Right renal cortex interstitium (tissue), 3 donors: ENCODE measurements at places on chromosomes 6 and 20.

DNA sequence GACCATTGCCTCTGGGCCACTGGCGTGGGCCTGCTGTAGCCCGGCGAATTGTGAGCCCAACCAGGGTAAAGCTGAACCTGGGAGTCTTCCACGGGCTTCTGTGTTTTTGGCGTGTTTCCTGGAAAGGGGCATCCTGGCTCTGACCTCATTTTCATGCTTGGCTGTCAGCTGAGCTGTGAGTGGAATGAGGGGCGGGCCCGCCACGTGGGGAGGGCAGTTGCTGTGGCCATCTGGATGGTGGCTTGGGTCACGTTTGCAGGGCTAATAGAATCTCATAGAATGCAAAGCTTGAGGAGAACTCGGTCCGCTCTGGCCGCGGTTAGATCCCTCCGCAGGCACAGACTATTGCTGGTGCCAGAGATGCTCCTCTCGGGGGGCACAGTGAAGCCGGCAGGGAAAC lies 263.0 kb downstream of the SMOC2 start:
- DNase-seq, result no peak

DNA sequence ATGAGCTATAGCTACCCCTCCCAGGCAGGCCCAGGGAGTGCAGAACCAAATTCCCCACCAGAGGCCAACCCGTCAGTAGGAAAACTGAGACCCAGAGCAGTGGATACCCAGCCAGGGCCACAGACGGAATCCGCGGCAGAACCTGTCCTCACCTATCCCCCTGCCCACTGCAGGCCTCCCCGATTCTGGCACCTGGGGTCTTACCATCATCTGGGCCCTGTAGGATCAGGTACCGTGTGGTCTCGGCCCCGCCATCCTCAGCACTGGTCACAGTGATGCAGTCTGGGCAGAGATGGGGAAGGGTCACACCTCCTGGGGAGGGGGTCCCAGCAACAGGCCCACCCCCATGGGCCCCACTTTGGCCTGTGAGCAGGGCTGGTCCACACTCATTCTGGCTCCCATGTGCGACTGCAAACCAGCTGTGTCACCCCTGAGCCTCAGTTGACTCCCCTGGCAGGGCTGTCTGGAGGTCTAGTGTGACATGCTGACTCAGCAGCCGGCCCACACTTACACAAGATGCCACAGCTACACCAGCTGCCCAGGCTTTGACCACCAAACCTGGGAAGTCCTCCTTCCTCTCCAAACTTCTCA lies 3.8 kb downstream of the ZNF335 start:
- no peak for DNase-seq

- no peak for DNase-seq
Observed at GRCh38 chr6:160986851-160987250, 4.7 kb upstream of the MAP3K4 start.

DNA sequence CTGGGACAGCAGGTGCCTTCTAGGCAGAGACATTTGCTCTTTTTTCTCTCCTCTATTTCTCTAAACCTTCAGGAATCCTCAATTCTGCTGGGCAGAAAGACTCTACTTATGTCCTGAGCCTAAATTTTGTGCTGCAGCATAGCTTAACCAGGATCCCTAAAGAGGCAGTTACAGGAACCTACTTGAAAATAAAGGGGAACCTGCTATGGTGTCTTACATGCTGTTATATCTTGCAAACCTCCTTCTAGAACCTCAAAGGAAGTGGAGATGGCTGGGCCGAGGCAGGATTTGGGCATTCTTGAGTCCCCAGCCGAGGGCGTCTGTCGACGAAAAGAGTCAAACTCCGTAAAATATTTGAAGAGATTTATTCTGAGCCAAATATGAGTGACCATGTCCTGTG lies 17.1 kb upstream of the GMNN start:
- DNase-seq, result no peak

GRCh38 chr6:148747145-148747470 lies 278 bp downstream of the UST start:
- no peak for DNase-seq

DNA sequence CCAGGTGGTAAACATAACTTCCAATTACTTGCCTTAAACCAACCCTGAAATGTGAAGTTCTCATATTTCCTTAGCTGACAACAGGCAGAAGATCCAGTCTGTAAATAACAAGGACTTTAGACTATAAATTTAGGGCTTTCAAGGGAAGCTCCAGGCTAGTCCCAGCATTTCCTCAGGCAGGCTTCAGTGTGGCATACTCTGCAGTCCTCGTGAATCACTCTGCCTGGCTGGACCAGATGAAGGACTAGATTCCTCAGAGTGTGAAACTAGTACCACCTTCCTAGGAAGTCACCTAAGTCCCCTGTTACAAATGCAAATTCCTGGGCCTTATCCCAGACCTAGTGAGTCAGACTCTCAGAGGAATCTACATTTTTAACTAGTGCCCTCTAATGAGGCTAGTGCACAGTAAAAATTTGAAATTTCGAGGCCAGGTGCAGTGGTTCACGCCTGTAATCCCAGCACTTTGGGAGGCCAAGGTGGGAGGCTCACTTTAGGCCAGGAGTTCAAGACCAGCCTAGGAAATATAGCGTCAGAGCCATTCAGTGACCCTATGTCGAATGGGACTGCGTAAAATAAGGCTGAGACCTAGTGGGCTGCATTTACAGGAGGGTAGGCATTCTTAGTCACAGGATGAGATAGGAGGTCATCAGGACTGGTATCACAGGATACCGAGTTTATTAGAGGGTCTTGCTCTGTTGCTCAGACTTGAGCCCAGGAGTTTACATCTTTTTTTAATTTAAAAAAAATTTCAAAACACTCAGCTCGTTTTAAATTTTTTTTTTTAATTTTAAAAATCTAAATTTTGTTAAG lies 279.6 kb upstream of the JARID2 start:
- DNase-seq, result no peak
